ENCODE measurements at places on chromosomes 1 and 21. TPM values are rescaled to one million over a fixed set of nuclear protein-coding genes. Genes with fewer than 3 reads are reported as not detected.

The PLEKHG5 gene
- 14.4 TPM for polyA plus RNA-seq

The LRRC39 gene
- 213 TPM for polyA plus RNA-seq

The ITLN2 gene
- polyA plus RNA-seq: not detected

The CORT gene
- 2.0 TPM for polyA plus RNA-seq

The OR2L3 gene
- not detected for polyA plus RNA-seq

The ATXN7L2 gene
- 31.2 TPM for polyA plus RNA-seq

The ATP8B2 gene
- polyA plus RNA-seq: 22.4 TPM

- no peak for DNase-seq
Observed at GRCh38 chr1:83131692-83131955, 867.3 kb downstream of the TTLL7 start.

- DNase-seq: peak; percentile 19
Observed at GRCh38 chr1:160665330-160666078, 18.7 kb upstream of the SLAMF1 start.

DNA sequence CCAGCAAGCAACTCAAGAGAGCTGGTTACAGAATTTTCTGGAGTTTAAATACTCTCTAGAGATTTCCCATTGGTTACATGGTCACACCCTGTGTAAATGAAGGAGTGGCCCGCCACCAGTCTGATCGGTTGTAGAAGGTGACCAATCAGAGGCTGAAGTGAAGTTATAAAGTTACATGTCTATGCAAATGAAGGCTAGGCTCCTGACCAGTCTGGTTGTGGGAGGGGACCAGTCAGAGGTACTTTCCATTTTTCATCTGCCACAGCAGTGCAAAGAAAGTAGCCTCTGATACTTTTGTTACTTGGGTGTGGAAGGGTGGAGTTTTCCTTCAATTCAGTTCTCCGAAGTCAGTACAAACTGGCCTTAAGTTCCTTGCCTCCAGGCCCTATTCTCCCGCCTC lies 273.7 kb downstream of the BARHL2 start:
- no peak for DNase-seq

- no peak for DNase-seq
Observed at GRCh38 chr1:153400244-153400643, 9.4 kb upstream of the S100A8 start.

DNA sequence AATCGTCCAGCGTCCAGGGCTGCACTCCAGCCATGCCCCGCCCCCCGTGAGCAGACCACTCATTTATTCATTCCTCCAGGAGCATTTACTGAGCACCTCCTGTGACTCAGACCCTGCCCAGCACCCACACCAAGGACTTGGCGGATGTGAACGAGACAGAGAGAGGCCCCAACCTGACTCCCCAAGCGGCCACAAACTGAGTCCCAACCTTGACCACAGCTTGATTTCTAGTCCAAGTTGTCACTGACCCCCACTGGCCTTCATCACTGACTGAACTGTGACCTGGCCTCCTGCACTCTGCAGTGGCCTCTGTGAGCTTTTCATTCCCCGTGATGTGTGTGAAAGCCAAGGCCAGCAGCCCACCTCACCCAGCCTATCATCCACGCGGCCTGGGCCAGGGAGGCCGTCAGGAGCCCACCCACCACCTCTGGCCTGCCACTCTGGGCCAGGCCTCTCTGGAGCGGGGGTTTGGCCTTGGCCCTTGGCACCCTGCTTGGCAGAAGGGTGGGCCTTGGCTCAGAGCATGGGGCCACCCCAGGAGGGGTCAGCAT lies 19.3 kb upstream of the RUNX3 start:
- DNase-seq: no peak

GRCh38 chr1:45685308-45686014 lies 872 bp downstream of the GPBP1L1 start:
- peak; percentile 0 for DNase-seq

DNA sequence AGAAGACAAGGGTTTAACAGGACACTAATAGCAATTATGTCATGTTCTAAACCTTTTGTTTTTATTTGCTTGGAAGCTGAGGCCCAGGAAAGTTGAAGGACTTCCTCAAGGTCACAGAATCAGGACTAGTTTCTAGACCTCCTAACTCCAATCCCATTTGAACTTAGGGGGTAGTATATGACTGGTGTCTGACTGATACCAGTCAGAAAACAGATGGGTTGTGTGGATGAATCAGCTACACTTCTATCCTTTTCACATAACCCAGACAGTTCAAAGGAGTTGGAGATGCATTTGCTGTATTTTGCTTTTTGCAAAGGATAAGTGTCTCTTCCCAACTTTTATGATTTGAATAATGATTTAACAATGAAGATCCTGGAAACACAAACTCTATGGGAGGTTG lies 322.5 kb downstream of the HLX start:
- DNase-seq: no peak

DNA sequence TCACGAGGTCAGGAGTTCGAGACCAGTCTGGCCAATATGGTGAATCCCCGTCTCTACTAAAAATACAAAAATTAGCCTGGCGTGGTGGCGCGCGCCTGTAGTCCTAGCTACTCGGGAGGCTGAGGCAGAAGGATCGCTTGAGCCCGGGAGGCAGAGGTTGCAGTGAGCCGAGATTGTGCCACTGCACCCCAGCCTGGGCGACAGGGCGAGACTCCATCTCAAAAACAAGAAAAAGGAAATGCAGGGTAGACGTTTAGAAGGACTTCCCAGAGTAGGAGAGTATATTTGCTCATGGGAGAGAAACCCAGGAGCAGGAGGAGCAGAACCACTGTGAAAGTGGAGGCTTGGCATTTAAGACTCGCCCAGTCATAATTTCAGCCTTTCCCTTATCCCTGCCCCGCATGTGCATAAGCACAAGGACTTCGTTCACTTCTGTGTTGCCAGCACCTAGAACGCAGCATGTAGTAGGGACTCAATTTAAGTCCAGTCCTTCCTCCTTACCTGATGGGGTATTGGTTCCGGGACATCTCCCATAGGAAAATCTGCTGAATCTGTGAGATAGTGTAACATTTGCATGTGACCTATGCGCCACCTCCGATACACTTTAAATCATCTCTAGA lies 5.2 kb upstream of the MEF2D start:
- DNase-seq: no peak

GRCh38 chr1:216542741-216543140 lies 119.5 kb upstream of the USH2A start:
- DNase-seq: no peak

Data from hindlimb muscle (tissue), 1 donor.